Activated gamma-delta T cell treated with anti-CD3 and anti-CD28 coated beads, Interleukin-2, amount 50 U/mL, for 16 hours (primary cell): ENCODE measurements at places on chromosomes 3 and 15.

GRCh38 chr3:191236646-191237045 lies 37.6 kb downstream of the OSTN start:
- no peak for DNase-seq

GRCh38 chr3:159077860-159078259 lies 276.0 kb downstream of the MFSD1 start:
- DNase-seq = no peak

GRCh38 chr3:59480486-59480995 lies 430.7 kb upstream of the CFAP20DC start:
- no peak for DNase-seq

GRCh38 chr3:134976948-134977347 lies 181.9 kb downstream of the EPHB1 start:
- DNase-seq = no peak

- DNase-seq = no peak
Measured at GRCh38 chr3:95319921-95320494, 1257.1 kb downstream of the NSUN3 start.

DNA sequence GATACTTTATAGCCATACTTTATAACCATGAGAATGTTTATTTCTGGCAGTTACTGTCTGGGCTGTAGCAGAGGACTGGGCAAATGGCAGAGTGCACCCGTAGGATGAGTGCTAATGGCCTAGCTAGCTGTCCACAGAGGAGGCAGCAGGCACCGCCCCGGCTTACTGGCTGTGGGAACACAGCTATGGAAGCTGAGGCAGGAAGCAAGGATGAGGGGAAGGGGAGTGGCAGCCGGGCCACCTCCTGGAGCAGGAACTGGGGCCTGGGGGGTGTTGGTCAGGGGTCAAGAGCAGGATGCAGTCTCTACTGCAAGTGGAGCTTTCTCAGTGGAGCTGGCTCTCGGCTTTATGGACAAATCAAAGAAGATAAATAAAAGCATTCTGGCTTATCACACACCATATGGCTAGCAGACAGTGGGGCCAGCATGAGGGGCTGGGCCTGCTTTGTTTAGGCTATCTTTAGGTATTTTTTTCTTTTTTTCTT lies 316.8 kb upstream of the CTDSPL start:
- no peak for DNase-seq

DNA sequence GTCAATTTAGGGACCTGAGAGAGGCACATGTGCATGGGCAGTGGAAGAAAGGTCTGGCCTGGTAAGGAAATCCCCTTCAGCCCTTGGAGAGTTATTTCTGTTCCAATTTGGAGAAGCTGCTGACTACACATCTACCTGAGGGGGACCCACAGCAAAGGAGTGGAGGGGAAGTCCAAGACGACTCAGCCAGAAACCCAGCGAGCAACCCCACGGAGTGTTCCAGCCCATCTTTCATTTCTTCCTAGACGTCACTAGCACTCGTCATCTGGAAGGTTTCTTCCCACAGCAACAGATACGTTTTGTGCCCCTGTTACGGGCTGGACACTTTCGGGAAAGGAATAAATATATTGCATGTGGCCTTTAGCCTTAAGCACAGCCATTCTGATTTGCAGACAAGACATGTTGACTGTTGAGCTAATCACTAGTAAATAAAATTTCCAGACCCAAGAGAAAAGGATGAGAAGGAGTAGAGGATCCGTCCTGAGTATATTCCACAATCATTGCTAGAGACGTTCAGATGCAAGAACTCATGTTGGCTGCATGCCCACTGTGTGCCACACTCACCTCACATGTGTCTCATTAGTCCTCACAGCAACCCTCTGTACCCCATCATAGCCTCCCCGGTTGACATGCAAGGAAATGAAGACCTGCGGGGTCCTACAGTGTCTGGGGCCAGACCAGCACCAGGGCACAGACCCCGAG lies 7.8 kb upstream of the FAM174B start:
- no peak for DNase-seq
